Effector CD8-positive, alpha-beta T cell (primary cell): ENCODE measurements at places on chromosomes 3 and 15.

GRCh38 chr15:63877713-63878271 lies 44.0 kb upstream of the HERC1 start:
- DNase-seq: no peak

DNA sequence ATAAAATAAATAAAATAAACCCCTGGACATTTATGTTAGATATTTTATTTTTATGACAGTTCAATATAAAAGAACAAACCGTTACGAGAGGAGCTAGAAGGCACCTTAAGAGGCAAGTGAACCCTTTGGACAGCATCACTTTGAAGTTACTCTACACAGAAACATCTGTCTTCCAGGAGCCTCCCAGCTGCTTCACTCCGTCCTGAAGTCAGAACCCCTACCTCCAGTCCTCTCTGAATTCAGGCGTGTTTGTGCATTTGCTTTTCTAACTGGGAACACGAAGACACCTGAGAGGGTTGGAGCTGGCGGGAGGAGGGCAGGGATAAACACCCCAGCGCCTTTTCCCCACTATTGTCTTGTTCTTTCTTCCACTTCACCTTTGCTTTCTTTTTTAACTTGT lies 46.2 kb downstream of the CMTM7 start:
- no peak for DNase-seq

GRCh38 chr3:24480497-24480896 lies 14.2 kb downstream of the THRB start:
- no peak for DNase-seq

GRCh38 chr15:63157891-63158431 lies 684 bp upstream of the RPS27L start:
- no peak for DNase-seq

GRCh38 chr3:61729038-61729634 lies 167.8 kb downstream of the PTPRG start:
- no peak for DNase-seq

DNA sequence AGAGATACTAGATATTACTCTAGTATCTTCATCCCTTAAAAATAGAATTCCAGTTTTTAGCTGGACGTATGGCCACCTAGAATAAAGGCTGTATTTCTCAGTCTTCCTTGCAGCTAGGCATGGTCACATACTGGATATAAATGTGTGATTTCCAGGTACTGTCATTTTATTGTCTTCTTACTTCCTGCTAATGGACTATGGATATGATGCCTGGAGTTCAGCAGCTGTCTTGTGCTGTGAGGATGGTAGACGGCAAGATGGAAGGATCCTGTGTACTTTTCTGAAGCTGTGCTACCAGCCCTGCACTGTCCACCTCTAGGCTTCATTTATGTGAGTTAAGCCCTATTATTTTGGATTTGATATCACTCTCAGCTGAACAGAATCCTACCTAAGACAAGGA lies 83.4 kb downstream of the EBLN2 start:
- no peak for DNase-seq

- no peak for DNase-seq
Measured at GRCh38 chr15:27330326-27330725, 359.3 kb downstream of the GABRG3 start.

DNA sequence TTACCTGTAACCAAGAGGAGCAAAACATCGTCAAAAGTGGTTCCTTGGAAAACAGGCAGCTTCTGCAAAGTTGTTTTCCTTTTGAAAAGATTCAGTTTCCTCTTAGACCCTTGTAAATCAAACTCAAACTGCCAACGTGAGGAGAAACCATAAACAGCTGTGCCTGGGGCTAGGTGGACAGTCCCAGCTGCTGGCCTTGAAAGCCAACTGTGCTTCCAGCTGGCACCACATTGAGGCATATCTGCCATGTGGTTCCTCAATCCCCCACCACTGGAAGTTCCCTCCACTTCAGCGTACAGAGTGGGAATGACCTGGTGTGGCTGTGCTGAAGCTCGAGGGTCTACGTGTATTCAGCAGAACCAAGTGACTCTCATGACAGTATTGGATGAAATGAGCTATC lies 40.9 kb downstream of the HRH1 start:
- DNase-seq: no peak

GRCh38 chr3:155211940-155212339 lies 81.5 kb downstream of the STRIT1 start:
- DNase-seq: no peak

- DNase-seq: no peak
Measured at GRCh38 chr3:50408443-50408944, 49.2 kb upstream of the TMEM115 start.

- DNase-seq: peak; percentile 1
Measured at GRCh38 chr3:8110966-8111798, 390.4 kb upstream of the LMCD1 start.

GRCh38 chr3:28590860-28591259 lies 242.2 kb upstream of the AZI2 start:
- no peak for DNase-seq

- DNase-seq: no peak
Measured at GRCh38 chr3:151837057-151837456, 23.1 kb downstream of the AADAC start.

GRCh38 chr3:179768080-179768479 lies 115.2 kb downstream of the USP13 start:
- no peak for DNase-seq

GRCh38 chr3:147651107-147651778 lies 242.1 kb downstream of the ZIC1 start:
- DNase-seq: no peak

GRCh38 chr3:87268646-87269211 lies 7.7 kb downstream of the POU1F1 start:
- DNase-seq: no peak

DNA sequence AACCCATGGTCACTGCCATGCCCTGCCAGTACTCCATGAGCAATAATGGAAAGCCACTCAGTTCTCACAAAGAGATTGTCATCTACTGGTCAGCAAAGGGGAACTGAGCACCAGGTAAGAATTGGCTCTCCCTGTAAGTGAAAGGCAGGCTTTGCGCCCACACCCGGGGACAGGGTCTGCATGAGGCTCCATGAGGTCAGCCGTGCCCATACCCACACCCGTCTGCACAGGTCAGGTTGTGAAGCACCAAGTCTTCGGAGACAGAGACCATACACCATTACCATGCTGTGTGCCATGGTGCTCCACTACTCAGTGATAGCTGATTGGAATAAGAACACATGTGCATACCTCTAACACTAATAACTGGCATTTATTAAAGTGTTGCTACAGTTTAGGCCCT lies 322.9 kb downstream of the EPHB1 start:
- no peak for DNase-seq

DNA sequence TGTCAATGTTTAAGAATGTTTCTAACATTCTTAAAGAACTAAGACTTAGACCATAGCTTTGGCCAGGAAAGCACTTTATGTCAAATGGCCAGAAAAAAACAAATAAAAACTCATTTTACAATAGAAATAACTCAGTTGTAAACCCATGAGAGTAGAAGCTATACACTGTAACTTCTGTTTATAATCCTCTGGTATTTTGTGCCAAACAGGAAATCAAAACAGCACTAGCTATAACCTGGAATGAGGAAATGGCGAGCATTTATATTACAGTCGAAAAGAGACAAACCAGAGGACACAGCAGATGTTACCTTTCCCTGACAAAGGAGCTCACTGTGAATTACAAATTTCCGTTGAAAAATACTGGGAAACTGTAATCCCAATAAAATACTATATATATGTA lies 10.3 kb downstream of the GK5 start:
- no peak for DNase-seq

- no peak for DNase-seq
Measured at GRCh38 chr3:94011233-94011711, 17.1 kb downstream of the STX19 start.

DNA sequence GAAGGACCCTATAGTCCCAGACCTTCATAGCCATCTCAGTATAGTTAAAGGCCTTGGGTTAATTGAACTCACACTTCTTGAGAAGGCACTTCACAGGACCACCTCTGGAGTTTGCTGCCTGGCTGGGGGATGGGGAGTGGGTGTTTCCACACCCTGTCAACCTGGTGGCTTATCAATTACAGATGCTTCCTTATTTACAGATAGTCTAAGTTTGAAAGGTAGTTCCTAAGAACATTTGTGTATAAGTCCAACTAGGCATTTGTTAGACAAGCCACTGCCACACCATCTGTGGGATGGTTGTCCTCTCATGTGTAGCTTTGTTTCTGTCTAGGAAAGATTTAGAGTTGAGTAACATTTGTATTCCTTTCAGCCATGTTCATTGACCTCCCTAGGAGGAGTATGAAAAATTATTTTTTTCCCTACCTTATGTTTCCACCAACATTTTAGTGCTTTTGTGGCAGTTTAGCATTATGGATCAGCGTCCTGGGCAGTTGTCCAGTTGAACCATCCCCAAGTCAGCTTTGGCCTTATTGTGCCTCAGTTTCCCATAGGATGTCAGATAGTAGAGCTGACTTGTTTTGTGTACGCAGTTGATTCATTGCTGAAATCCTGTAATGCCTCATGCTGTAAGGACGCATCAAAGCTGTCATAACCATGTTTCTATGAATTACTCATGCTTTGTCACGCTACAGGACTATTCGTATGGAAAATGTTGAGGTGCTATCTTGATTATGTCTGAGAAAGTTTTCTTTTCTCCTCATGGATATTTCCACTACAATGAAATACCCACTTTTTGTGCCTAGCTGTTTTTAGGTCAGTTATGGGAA lies 21.2 kb upstream of the SIAH2 start:
- DNase-seq: no peak

DNA sequence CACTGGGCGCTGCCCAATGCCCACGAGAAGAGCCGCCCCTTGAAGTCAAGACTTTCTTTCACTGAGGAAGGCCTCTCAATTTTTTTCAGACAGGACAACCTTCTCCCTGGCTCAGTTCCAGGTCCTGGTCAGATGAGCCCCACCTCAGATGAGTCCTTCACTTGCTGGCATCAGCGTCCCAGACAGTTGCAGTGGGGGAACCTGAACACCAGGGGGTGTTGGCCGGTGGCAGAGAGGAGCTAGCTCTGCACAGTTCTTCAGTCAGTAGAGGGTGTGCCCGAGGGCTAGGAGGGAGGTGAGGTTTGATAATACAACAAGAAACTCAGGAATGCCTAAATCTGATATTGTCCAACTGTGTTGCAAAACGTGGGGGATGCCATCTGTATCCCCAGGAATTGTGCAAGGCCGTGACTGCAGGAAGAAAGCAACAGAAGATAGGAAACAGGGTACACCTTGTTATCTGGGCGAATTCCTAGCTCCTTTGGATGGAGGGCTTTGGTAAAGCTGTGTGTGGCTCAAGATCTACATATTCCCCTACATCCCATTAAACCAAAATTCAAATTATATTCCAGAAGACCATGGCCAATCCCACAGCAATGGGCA lies 34.3 kb downstream of the CCR3 start:
- peak; percentile 32 for DNase-seq

GRCh38 chr3:103991461-103992115 lies 1375.1 kb upstream of the ALCAM start:
- no peak for DNase-seq

- no peak for DNase-seq
Measured at GRCh38 chr3:72190050-72190449, 405.1 kb upstream of the PROK2 start.
